Activated naive CD4-positive, alpha-beta T cell treated with anti-CD3 and anti-CD28 coated beads for 36 hours (primary cell): ENCODE measurements at places on chromosomes 7 and 10.

GRCh38 chr7:139630643-139631519 lies 107.4 kb downstream of the CLEC2L start:
- no peak for DNase-seq

DNA sequence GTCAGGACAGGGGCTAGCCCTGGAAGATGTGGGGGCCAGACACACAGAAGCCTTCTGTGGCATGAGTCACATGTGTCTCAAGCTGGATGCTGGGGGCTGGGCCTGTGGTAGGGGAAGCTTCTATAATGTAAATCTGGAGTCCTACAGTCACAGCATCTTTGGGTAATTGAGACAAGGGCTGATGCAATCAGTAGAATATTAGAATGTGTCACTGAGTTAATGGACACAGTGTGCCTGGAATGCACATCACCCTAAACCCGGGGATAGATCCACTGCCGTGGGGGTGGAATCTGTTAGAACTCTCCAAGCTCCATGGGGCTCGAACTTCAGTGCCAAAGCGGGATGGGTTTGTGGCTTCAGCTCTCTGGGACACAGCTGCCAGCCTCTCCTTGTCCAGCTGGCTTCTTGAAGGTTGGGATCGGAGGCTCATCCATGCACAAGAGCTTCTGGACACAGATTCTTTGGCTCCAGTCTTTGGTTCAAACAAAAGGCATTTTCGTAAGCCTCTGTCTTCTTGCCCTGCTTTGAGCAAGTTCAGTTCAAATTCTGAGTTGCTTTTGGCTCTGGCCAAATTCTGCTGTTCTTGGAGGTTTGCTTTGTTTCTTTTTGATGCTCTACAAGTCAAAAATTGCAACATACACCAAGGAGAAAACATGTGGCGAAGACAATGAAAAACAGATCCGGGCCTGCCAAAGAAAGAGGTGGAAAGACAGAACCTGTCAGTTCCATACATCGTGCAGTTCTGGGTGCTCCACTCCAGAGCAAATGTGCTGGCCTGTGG lies 194.8 kb upstream of the ZNF32 start:
- no peak for DNase-seq

DNA sequence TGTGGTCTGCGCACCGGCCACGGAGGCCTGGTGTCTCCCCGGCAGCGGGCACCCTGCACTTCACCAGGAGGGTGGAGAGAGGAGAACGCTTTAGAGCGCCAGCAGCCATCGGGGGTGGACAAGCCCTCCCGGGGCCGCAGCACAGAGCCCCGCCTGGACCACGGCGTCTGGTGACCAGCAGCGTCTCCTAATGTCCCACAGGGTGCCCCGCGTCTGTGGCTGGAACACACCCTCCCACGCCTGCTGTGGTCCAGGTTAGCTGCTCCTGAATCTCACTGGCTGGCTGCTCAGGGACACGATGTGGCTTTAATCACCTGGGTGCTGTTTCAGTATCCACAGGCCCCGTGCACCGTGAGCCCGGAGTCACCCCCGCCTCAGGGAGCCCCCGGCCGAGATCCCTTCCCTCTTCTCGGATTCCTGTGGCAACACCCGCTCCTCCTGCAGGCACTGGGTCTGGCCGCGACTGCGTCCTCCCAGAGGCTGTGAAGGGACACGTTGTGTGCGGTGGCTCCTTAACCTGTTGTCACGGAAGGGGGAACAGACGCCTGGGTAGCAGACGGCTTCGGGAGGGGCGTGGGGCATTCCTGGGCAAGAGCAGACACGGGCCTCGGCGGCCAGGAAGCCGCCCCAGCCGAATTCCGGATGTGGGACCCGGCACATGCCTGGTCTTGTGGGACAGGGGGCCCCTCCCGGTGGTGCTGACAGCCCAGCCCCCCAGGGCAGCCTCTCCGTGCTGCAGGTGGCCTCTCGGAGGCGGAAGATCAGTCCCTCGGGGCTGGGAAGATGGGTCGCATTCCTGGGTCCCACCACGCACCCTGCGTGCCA lies 78.9 kb downstream of the FOXL3 start:
- DNase-seq, result no peak

GRCh38 chr10:72477463-72477862 lies 122.7 kb upstream of the DNAJB12 start:
- DNase-seq, result no peak

DNA sequence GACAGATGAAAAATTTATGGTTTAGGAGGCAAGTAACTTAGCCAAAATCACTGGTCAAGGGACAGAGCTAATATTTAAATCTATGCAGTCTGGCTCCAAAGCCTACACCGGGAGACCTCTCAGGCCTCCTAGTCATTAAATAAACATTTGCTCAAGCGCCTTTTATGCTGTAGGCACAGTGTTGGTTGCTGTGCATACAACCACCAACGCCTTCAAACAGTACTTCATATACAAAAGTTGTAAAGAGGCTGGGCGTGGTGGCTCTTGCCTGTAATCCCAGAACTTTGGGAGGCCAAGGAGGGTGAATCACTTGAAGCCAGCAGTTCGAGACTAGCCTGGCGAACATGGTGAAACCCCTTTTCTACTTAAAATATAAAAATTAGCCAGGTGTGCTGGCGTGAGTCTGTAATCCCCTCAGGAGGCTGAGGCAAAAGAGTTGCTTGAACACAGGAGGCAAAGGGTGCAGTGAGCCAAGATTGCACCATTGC lies 159.8 kb downstream of the MAGI2 start:
- DNase-seq, result no peak

DNA sequence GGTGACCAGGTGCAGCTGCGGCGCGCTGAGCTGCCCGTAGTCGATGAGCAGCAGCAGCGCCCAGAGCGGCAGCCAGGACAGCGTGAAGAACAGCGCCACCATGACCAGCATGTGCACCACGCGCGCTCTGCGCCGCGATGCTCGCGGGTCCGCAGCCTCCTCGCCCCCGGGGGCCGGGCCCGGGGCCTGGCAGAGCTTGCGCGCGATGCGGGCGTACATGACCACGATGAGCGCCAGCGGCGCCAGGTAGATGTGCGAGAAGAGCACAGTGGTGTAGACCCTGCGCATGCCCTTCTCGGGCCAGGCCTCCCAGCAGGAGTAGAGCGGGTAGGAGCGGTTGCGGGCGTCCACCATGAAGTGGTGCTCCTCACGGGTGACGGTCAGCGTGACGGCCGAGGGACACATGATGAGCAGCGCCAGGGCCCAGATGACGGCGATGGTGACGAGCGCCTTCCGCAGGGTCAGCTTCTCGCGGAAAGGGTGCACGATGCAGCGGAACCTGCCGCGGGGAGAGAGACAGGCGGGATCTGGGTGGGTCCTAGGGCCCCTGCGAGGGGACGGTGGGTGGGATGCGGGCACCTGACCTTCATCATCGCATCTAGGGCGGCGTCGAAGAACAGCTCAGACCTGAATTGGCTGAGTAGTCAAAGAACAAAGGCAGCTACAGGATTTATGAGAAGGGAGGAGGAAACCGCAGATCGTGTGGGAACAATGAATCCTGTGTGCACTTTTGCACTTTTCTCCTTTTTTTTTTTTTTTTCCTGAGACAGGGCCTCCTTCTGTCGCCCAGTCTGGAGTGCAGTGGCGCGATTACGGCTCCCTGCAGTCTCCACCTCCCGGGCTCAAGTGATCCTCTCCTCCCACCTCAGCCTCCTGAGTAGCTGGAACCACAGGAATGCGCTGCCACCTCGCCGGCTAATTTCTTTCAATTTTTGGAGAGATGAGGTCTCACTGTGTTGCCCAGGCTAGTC lies 22.4 kb upstream of the PPA1 start:
- peak; percentile 32 for DNase-seq

GRCh38 chr7:155685791-155686160 lies 41.3 kb downstream of the RBM33 start:
- DNase-seq, result no peak

GRCh38 chr7:104978460-104978859 lies 35.5 kb upstream of the KMT2E start:
- DNase-seq, result no peak

- peak; percentile 84 for DNase-seq
These were observed 37.7 kb upstream of the IKZF1 start for GRCh38 chr7:50266635-50267386.

DNA sequence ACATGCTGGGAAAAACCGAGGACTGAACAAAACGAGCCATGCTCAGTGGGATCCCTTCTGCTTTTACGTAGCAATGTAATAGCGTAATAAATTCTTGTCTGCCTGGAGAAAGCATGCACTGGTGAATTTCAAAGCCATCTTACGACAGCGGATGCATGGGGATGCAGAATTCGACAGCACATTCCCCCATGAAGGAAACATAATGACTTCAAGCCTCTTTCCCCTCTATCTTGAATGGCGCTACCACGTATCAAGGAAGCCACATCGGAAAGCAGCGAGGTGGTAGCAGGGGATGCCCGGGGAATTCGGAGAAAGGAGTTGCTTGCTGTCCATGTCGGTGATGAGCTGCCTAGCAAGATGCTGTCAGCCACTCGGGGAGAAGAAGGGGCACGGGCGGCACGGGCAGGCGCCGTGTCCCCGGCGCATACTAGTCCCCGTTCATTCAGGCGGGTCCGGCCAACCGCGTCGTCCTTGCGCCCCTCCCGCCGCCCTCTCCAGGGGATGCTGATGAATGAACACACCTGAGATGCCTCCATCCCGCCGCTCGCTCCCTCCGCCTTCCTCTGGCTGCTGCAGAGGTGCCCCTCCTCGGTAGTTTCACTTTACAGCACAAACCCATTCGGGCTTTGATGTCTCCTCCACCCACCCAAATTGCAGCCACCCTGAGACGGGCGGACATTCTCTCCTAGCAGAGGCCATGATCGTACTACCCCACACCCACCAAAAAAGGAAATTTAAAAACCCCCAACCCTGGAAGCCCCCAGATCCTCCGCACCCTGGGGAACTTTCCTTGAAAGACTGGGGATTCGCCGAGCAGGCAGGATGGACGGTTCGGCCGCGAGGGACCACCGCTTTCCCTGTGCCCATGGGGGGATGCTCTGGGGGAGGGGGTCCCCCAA lies 644 bp downstream of the SORBS1 start:
- DNase-seq, result peak; percentile 50

GRCh38 chr7:130350945-130351790 lies 6.6 kb downstream of the CPA5 start:
- no peak for DNase-seq

DNA sequence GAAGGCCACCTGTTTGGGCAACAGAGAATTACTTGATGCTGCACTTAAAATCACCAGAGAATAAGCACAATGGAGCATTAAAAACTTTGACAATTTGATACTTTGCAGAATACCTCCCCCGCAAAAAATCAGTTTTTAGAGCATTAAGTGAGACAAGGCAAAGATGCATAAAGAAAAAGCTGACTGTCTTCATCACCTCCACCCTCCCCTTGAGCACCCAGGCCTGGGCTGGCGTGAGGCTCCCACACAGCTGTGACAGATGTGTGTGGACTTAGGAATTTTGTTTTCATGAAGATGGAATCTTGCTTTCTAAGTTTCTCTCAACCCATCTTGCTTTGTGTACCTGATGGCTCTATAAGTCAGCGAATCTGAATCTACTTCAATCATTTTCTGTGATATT lies 242.2 kb downstream of the EMX2 start:
- DNase-seq, result no peak

- no peak for DNase-seq
These were observed 74.2 kb downstream of the TYW1B start for GRCh38 chr7:72753781-72754180.

DNA sequence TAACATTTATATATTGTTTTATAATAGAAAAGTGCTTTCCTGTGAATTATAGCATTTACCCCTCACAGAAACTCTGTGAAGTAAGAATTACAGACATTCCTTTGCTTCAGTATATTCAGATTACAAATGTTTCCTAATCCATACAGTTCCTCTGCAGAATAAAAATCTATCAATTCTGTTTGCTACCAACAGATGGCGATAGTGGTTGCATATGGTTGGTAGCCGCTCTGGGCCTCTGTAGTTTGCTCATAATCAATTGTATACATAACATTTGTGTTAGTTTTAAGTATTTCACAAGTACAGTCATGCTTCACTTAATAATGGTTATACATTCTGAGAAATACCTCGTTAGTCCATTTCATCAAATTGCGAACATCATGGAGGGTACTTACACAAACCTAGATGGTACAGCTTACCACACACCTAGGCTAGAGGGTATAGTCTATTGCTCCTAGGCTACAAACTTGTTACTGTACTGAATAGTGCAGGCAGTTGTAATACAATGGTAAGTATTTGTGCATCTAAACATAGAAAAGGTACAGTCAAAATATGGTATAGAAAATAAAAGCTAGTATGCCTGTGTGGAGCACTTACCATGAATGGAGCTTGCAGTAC lies 94.4 kb upstream of the STEAP4 start:
- DNase-seq, result peak; percentile 5

DNA sequence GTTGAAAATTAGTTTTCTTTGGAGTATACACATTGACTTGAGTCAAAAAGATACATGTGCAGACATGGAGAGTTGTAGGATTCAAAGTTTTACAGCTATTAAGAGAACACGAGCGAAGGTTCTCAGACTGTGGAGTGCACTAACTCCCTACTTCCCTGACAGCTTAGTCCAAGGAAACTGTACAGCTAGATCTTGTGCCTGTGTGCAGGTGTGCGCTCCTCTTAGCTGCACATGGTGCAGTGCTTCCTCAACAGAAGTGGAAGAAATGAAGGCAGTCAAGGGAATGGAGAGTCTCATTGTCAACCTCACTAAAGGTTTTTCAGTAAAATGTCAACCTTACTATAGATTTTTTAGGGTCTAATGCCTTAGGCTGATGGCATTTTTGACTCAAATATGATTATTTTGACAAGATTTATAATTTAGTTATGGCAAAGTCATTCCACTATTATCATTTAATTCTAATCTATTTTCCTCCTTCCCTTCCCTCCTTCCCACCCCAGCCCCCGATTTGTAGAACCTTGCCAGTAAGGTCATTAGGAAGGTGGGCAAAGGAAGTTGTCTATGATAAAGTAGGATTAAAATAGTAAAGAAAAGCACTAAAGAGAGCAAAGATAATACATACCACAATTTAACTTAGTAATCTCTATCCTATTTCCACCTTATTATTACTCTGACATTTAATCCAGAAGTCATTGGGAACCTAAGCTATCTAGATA lies 13.6 kb downstream of the PDK4 start:
- DNase-seq, result no peak

DNA sequence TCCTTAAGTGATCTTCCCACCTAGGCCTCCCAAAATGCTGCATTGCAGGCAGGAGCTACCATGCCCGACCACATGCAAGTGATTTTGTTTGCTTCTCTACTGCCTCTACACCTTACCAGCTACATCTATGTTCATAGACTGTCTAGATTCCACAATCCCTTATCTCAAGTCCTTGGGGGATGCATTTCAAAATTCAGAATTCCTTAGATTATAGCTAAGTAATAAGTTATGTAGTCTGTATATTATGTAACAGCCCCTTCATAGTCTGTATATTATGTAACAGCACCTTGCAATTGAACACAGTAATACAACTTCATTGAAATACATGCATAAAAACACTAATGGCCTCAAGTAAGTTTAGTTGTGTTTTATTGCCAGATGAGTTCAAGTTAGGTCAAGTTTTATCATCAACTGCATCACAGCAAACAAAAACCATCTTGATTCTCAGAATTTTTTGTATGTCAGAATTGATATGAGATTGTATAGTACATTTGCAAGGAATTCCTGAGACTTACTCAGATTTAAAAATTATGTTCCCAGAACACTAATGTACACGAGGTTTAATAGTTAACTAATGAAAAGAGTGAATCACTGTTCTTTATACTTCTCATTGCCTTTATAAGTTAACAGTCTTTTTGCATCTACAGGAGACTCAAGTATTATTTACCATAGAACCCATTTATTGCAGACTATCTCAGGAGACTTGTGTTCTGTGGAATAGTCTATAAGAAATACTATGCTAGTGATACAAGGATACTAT lies 11.6 kb upstream of the FOXP2 start:
- no peak for DNase-seq
